ENCODE measurements at places on chromosomes 3 and 15. TPM values are rescaled to one million over a fixed set of nuclear protein-coding genes. Genes with fewer than 3 reads are reported as not detected.

DNA sequence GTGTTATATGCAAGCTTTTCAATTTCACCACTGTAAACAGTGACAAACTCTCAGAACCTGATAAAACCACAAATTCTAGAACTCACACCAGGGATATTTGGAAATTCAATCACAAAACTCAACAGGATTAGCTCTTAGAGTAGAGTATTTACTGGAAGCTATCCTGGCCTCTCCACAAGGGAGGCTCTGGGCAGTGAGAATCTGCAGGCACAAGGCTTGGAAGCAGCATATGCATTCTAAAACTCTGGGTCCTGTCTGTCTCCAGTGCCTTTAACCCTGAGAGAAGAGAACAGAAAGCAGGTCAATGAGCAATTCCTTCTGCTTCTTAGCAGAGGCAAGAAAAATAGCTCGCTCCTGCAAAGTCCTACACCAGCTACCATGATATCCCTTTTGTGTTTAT is 23.4 kb downstream of the PLSCR4 start:
- DNase-seq: no peak

Gene MME
- 4.8 TPM for total RNA-seq

DNA sequence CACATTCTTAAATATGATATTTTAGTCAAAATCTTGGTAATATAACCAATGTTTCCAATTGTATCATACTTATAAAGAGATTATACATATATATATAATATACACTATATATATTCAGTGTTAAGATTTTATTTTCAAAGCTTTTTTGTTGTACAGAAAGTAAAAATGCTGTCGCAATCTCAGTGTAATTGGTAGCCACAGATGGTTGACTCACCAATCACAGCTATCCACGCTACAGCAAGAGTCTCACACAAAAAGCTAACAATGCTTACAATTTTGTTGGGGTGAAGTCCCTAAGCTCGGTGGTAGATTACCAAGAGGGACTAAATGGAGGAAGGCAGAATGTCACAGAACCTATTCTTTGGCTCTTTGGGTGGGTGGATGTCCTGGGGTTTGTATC is 16.9 kb upstream of the CFAP161 start:
- no peak for DNase-seq

- DNase-seq: no peak
These were observed 51.0 kb downstream of the NR2F2 start for GRCh38 chr15:96381463-96381862.

DNA sequence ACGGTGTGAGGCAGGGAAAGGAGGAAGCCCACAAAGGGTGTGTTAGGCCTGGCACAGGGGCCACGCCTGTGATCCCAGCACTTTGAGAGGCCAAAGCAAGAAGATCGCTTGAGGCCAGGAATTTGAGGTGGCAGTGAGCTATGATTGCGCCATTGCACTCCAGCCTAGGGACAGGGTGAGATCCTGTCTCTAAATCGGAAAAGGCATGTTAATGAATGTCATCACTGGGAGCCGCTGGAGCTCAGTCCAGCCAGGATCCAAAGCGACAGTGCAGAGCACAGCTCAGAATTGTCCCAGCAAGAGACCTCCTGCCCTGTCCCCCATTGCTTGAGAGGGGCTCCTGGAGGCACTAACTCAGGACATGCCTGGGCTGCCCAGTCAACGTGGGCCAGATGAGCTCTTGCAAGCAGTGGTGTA is 15.0 kb upstream of the FBLN2 start:
- DNase-seq: peak; percentile 44

Gene UTS2B
- 0.65 TPM for total RNA-seq

Gene CADM2
- 0.76 TPM for total RNA-seq

- DNase-seq: no peak
These were observed 998.6 kb upstream of the CFAP20DC start for GRCh38 chr3:60048447-60048848.

DNA sequence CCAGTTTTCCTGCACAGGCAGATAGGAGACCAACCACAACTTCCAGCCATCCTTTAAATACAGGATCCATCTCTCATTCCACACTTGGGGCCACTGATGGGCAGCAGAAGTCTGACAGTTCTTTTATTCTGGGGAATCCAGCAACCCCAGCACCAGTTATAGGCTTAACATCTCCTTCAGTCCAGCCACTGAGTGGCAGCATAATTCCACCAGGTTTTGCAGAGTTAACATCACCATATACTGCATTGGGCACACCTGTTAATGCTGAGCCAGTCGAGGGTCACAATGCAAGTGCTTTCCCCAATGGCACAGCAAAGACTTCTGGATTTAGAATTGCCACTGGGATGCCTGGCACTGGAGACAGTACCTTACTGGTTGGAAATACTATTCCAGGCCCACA is 2.9 kb downstream of the NPAP1 start:
- no peak for DNase-seq

DNA sequence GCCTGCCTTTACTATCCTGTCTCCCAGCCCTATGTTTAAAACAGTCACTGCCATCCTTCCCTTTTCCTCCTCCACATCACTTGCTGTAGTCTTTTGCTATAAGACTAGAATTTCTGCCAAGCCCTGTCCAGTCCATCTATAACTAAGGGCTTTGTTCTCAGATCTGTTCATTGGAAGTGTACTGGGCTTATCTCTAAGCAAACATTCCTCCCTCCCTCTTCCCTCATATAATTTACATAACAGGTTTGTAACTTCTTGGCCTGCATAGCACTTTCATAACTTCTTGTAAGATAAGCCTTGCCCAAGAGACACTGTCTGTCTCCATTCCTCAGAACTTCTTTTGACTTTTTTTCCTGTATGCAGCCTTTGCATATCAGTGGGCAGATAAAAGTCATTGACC is 16.7 kb downstream of the TPRG1 start:
- DNase-seq: no peak

DNA sequence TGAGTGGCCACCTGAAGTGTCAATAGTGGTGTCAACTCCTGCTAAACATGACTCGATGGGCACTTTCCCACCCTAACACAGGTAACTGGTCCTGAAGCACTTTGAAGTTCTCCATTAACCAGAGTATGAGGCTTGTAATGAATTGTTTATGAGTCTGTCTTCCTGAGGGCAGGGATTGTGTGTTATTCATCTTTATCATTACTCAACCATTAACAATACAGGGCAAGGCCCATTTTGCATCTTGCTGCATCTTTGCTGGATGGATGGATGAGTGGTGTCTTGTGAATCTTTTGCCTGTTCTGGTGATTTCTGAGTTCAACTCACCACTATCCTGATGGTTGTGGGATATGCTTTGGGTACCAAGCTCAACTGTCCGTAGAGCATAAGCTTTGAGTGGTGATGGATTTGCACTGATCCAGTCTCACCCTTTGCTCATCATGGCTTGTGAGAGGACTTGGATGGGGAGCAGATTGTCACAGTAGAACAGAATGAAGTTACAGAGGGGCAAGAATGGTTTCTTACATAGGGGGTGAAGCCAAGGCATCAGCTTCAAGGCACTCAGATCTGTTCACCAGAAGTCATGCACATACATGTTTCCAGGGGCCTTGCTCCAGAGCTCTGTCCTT is 22.3 kb upstream of the EPB42 start:
- DNase-seq: no peak

Gene TMEM207
- total RNA-seq: not detected

Gene SH2D7
- not detected for total RNA-seq

DNA sequence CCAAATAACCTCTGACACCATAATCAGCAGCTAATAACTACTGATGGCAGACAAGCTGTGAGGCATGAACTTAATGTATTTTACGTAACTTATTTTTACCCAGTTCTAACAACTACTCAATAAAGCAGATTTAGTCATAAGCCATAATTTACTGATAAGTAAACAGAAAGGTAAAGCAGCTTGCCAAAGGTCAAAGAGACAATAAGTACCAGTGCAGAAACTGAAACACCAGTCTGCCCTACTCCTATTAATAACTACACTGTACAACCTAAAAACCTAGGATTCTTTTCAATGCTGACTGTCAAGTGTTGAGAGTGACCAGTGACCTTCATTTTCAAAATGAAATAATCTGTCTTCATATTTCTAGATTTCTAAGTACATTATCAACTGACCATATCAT is 152.2 kb downstream of the NR2E3 start:
- no peak for DNase-seq

GRCh38 chr15:57373882-57374276 is 2.4 kb upstream of the CGNL1 start:
- DNase-seq: no peak

GRCh38 chr3:58688574-58688973 is 22.0 kb upstream of the FAM3D start:
- DNase-seq: no peak

- DNase-seq: no peak
These were observed 277.1 kb downstream of the XXYLT1 start for GRCh38 chr3:194993896-194994295.

- no peak for DNase-seq
These were observed 63.5 kb downstream of the FNDC3B start for GRCh38 chr3:172102883-172103310.

DNA sequence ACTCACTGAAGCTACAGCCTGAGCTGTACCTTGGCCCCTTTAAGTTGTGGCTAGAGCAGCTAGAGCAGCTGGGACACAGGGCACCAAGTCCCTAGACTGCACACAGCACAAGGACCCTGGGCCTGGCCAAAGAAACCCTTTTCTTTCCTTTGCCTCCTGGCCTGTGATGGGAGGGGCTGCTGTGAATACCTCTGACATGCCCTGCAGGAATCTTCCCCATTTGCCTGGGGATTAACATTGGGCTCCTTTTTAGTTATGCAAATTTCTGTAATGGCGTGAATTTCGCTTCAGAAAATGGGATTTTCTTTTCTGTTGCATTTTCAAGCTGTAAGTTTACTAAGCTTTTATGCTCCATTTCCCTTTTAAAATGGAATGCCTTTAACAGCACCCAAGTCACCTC is 611.2 kb upstream of the ARPP21 start:
- DNase-seq: no peak

- DNase-seq: no peak
These were observed 2.6 kb downstream of the GP5 start for GRCh38 chr3:194396539-194396858.

DNA sequence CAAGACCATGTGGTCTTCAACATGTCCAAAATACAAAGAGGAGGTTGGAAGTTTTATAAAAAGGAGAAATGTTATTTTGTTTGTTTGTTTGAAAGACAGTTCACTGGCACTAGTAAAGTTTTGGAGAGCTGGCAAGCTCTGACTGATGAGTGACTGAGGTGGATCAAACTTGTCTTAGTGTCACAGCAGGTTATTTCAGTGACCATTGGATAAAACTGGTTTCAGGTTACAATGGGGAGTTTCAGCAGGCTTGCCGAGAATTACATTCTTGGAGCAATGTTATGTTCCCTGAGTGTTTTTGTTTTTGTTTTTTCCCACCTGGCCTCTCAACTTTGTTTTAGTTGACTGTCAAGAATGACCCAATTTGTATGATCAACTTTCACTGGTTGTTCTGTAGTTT is 414.5 kb upstream of the ARHGEF26 start:
- DNase-seq: no peak

GRCh38 chr3:98961161-98962155 is 60.0 kb upstream of the DCBLD2 start:
- no peak for DNase-seq

Gene ROPN1
- not detected for total RNA-seq

Gene GOLGA8G
- not detected for total RNA-seq

DNA sequence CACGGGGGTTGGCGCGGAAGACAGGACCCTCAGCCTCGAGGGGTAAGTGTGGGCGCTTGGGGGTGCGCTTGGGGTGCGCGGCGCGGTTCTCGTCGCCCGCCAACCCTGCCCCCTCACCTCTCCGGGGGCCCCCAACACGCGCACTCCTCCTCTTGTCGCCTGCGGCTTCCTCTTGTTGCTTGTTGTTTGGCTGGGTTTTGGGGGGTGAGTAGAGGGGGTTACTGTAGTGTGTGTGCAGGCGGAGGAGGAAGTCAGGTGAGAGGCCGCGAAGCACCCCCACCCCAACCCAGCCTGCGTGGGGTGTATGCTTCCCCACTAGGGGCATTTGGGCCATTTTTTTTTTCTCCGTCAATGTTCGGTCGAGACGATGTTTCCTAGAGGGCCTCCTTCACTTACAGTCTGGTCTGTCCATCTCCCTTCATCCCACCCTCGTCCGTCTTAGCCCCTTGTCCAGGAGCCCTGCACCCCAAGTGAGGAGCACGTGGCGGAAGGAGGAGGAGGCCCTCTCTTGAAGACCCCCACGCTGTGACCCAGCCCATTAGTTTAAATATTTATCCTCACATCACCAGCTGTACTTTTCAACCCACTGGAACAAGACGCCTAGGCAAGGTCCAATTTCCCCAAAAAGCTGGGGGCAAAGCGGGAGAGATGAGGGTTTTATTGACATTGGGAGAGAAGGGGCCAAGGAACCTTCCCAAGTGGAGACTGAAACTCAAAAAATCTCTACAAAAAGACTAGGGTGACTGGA is 20.4 kb upstream of the SATB1 start:
- DNase-seq: no peak

DNA sequence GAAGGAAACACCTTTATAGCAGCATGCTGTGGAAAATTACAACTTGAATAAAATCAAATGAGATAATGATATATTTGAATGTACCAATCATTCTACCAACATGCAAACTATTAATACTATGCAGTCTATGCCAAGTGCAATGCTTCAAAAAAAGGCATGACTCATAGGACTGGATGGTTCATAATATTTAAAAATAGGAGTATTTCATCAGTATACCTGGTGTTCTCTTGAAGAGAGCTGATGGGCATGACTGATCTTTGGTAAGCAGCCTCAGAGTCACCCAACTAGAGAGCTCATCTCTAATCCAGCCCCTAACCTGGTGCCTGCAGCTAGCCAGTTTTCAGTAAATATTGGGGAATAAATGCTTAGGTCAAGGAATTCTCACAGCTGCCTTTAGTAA is 434.7 kb upstream of the ARRDC4 start:
- DNase-seq: no peak

DNA sequence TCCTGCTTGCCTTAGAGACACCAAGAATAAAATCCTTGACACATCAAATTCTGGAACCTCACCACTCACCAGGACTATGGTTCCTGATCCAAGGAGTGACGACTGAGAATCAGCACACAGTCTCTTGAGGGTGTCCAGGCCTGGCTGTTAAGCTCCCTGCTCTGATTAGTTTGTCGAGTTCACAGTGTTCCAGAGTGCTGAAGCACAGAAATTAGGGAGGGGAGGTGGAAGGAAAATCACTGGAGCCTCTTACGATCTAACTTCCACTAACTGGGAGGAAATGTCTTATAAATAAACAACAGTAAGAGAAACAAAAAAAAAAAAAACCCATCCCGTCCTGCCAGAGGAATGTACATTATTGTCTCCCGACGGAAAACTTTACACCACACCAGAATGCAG is 330.2 kb downstream of the TIGIT start:
- DNase-seq: peak; percentile 62

Gene CCDC13
- total RNA-seq: 0.41 TPM

Gene SI
- not detected for total RNA-seq

DNA sequence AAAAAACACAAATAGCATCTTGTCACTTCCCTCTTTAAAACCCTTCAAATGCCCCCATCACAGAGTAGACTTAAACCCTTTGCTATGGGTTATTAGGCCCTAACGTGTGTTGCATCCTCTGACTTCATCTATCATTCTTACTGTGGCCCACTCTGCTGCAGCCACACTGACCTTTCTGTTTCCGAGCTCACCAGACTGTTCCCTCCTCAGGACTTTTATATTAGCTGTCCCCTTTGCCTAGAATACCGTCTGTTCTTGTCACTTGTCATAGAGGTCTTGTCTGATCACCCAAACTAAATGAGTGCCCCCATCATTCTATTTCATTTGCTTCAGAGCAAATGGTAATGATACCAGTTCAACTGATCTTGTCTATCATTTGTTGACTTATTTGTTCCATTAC is 877 bp upstream of the FEM1B start:
- DNase-seq: no peak

Gene SLC9A9
- total RNA-seq: 9.3 TPM

Gene SLC9C1
- total RNA-seq: 0.95 TPM

Gene PGBD4
- total RNA-seq: 1.8 TPM

- no peak for DNase-seq
These were observed 128.4 kb downstream of the RAP2B start for GRCh38 chr3:153290268-153291015.
